Glutamatergic neuron (in vitro differentiated cells): ENCODE measurements at places on chromosomes 1 and 21.

DNA sequence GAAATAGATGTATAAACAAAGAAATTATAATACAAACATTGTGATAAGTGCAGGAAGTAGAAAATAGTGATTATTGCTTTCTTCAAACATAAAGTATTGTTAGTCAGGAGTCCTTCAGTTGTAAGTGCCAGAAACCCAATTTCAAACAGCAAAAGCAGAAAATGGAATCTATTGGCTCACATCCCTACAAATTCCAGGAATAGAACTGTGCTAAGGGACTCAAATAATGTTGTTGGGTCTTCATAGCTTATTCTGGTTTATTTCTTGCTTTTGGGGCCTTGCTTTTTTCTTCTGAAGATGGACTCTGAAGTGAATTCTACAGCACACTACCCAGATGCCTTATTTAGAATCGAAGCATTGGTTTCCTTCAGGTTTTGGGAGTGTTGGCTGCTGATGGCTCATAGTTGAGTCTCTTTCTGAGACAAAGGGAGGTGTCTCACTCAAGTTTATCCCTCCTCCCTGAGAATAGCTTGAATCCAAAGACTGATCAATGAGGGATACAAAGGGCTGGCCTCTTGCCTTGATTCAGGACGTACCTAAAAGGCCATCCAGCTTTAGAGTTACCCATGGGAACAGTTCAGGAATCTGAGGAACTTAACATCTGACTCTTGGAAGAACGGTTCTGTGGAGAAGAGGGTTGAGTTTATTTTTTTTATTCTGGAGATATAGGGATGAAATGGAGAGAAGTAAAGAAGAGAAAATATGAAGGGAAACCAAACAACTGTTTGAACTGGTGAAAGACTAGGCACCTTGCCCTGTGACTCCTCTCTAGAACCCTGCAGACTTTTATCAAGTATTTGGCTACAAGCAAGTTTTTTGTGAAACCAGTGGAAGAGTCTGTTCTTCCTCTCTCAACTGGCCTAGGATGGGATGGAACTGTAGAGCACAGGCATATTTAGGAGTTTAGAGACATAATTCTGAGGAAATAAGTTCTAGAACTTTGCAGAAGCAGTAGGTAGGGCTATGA is 39.0 kb upstream of the ATG4C start:
- no peak for DNase-seq

DNA sequence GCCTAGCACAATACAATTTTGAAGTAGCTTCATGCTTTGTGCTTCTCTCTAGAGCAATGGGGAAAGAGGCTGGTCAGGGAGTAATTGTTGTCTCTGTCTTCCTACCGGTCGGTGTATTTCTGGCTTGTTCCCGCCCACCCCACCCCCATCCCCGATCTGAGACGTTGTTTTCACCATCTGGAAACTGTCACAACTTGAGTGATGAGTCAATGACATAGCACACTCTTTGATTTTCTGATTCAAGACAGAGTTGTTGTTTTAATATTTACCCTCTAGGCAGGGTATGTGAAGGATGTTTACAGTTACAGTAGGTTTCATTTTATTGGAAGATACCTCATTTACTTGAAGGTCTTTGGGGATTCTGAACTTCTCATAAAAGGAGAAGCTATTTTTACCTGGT is 7.0 kb downstream of the IL12RB2 start:
- DNase-seq, result no peak

DNA sequence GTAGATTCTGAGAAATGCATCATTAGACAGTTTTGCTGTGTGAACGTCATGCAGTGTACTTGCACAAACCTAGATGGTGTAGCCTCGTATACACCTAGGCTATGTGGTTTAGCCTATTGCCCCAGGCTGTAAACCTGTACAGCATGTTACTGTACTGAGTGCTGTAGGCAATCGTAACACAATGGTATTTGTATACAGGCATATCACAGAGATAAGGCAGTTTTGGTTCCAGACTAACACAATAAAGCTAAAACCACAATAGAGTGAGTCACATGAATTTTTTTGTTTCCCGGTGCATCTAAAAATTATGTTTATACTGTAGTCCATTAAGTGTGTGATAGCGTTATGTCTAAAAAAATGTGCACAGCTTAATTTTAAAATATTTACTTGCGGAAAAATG is 6.9 kb downstream of the IL10RB start:
- no peak for DNase-seq

DNA sequence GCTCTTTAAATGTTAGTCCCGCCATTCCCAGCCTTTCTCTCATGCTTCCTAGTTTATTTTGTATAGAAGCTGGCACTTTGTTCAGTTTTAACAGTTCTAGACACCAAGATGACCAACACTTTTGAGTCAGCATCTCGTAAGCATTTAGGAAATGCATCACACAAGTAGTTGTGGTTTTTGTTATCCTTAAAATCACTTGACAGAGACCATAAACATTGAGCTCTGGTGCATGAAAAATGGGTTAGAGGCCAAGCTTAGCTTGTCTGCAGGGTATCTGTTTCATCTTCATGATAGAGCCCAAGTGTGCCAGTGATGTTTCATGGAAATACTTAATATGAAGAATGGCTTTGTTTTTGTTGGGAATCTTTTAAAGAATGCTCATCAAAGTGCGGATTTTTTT is 159.7 kb downstream of the DISP1 start:
- no peak for DNase-seq

- peak; percentile 45 for DNase-seq
Observed at GRCh38 chr21:41419921-41420862, 5.8 kb upstream of the MX1 start.

GRCh38 chr1:13535227-13535626 is 21.4 kb upstream of the LRRC38 start:
- no peak for DNase-seq

GRCh38 chr1:159089184-159089791 is 12.7 kb upstream of the AIM2 start:
- no peak for DNase-seq

DNA sequence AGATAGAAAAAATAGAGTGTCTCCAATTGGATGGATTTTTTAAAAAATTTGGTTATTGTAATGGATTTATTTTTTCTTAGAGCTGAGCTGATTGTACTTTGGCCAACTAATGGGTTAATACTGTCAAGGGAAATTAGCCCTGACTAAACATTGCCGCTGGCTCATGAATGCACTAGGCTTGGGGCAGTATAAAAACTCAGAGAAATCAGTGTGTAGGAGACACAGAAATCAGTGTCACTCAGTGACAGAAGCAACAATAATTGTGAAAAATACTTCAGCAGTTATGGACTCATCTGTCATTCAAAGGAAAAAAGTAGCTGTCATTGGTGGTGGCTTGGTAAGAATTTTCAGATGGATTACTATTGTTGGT is at the start of gene KMO:
KMO (plus strand) TSS at position 217 of the 370 bp plus-strand sequence; CDS start at position 284, 67 bp downstream.
- no peak for DNase-seq

DNA sequence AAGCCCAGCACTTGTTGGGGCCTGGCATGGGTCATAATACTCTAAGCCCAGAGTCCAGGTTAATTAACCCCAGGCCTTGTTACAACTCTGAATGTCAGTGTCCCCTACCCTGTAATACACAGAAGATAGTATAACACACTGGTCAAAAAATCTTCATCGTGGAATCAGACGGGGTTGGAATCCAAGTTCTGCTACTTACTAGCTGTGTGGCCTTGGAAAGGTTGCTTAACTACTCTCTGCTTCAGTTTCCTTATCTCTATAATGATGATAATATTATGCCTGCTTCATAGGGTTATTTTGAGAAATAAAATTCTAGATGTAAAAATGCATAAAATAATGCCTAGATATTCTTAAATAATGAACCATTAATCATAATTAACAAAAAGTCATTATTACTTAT is 77.8 kb upstream of the CTTNBP2NL start:
- no peak for DNase-seq

GRCh38 chr1:67214420-67215174 is 48.3 kb downstream of the IL23R start:
- no peak for DNase-seq

GRCh38 chr1:101846820-101847219 is 149.9 kb downstream of the OLFM3 start:
- peak; percentile 34 for DNase-seq

DNA sequence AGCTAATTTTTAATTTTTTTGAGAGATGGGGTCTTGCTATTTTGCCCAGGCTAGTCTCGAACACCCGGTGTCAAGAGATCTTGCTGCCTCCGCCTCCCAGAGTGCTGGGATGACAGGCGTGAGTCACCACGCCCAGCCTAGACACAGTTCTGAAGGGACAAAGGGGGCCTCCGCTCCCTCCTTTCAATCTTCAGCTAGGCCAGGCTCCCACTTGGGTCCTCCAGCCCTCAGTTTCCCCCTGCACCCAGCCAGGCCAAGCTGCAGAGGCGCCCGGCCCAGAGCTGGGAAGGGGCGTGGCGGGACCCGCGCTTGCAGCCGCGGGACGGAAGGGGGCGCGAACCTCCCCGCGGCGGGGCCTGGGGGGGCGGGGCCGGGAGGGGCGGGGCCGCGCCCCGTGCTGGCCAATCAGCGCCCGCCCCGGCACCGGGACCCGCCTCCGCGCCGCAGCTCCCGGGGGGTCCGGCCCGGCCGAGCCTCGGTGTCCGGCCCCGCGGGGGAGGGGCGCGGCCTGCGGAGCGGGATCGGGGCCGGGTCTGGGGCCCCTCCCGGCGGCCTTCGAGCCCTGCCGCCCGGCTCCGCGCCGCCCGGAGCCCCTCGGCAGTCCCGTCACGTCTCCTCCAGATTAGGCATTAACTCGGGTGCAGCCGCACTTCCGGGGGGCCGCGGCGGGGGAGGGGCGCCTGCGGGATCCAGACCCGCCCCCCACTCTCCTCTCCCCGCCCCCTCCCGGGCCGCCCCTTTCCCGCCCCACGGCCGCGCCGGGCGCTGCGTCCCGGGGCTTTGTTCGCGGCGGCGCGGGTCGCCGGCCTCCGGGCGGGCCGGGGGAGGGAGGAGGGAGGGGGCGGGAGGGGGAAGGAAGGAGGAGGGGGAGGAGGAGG is 559 bp upstream of the AGRN start:
- DNase-seq, result peak; percentile 90
